ENCODE measurements at places on chromosomes 7 and 10. TPM values are rescaled to one million over a fixed set of nuclear protein-coding genes. Genes with fewer than 3 reads are reported as not detected.
A peak's percentile ranks its signal among the peaks of the same experiment; 100 is the strongest.

- no peak for ATAC-seq
Observed at GRCh38 chr10:13794992-13795612, 208.3 kb downstream of the PRPF18 start.

DNA sequence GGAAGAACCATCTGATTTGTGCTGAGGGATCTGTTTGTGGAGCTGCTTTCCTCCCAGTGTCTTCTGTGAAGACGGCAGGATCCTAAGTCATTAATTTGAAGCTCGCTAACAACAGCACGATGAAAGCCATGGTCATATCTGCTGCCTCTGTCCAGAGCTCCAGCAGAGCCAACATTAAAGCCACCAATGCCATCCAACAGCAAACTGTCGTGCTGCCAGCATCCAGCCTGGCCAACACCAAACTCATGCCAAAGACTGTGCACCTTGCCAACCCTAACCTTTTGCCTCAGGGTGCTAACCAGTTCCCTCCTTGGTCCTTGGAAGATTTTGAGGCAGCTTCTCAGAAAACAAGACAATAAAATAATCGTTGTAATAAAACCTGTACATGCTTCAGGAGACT, 36.2 kb downstream of the HTR5A start:
- ATAC-seq, result no peak

- no peak for ATAC-seq
Observed at GRCh38 chr10:79490400-79491142, 21.8 kb upstream of the EIF5AL1 start.

DNA sequence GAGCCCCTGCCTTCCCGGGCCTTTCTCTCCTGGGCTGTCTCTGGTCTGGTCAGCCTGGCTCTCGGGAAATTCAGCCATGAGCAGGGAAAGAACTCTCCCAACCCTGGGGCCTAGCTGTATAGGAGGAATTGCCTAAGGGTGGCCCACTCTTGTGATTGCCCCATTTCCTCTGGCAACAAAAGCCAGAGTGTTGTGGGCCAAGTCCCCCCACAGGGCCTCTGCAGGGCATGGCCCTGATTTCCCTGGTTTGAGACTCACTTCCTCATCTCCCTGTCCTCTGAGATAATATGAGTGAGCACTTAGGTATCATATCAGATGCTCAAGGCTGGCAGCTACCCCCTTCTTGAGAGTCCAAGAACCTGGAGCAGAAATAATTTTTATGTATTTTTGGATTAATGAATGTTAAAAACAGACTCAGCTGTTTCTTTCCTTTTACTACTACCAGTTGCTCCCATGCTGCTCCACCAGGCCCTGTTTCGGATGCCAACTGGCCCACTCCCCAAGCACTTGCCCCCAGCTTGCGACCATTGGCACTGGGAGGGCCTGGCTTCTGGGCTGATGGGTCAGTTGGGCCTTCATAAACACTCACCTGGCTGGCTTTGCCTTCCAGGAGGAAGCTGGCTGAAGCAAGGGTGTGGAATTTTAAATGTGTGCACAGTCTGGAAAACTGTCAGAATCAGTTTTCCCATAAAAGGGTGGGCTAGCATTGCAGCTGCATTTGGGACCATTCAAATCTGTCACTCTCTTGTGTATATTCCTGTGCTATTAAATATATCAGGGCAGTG, 11.4 kb downstream of the IRF5 start:
- ATAC-seq, result no peak

- no peak for ATAC-seq
Observed at GRCh38 chr10:93584445-93584844, 16.6 kb downstream of the RBP4 start.

- no peak for ATAC-seq
Observed at GRCh38 chr10:86992929-86993328, 24.6 kb downstream of the ADIRF start.

GRCh38 chr7:37107047-37107750, 341.5 kb downstream of the ELMO1 start:
- ATAC-seq, result no peak

DNA sequence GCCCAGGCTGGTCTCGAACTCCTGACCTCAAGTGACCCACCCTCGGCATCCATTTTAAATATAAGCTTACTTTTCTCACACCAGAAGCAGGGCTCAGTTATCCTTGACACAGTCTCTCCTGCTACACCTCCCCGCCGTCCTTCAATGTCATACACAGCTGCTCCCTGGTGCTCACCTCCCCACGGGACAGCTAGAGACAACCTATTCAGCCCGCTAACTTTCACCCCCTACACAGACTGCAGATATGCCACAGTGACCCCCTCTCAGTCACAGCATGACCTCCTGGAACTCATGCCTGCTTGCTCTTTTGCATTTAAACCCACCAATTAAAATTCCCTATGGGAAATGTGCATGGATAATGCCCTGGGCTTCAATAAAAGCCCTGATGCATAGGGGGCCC, 44.2 kb upstream of the KCNMA1 start:
- ATAC-seq, result no peak

GRCh38 chr7:88041583-88041982, 107.5 kb downstream of the ADAM22 start:
- ATAC-seq, result no peak

GRCh38 chr10:101292194-101293006, 61.6 kb upstream of the BTRC start:
- ATAC-seq, result no peak

GRCh38 chr7:128137181-128137580, 103.9 kb upstream of the LEP start:
- ATAC-seq, result no peak

DNA sequence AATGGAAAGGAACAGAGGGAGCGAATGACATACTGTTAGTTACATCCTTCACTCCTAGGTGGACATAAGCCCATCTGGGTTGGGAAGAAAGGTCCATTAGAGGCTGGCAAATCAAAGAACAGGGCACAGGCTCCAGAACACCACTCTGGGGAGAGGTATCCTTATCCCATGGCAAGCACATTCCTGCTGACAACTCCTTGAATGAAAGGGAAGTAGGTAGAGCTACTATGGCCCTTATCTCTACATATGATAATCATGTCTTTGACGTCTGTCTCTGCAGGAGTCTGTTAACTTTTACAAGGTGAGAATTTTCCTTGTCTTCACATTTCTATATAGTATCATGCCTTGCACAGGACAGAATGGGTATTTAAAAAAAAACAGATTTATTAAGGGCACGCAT, 10.4 kb downstream of the DENND11 start:
- ATAC-seq, result no peak

DNA sequence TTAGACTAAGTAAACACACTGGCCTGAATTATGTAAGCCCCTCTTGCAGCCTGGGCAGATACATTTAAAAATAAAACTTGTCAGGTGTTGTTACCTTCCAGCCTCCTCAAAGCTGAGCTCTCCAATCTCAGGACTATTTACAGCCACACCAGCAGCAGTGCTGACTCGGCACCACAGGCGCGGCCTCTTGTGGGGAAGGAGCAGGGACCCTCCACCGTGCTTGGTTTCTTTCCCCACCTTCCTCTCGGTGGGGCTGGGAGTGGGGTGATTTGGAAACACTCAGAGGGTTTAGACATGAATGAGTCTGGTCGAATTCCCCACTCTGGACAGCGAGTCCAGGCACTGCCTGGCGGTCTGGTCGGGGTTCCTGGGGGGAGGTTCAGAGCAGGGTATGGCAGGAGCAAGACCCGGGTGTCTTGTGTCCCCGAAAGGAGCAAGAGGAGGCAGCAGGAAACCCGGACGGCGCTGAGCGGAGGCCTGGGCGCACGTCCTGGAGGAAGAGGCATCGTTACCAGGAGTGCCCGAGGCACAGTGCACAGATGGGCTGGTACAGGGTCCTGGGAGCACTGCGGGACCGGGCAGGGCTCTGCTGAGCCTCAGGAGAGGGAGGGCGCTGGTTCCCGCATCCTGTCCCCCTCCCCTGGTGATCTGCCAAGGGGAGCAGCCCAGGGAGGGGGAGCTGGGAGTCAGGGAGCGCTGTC, 29.2 kb upstream of the CFAP46 start:
- ATAC-seq, result no peak

GRCh38 chr10:6464862-6465430, 115.1 kb downstream of the PRKCQ start:
- ATAC-seq, result no peak

DNA sequence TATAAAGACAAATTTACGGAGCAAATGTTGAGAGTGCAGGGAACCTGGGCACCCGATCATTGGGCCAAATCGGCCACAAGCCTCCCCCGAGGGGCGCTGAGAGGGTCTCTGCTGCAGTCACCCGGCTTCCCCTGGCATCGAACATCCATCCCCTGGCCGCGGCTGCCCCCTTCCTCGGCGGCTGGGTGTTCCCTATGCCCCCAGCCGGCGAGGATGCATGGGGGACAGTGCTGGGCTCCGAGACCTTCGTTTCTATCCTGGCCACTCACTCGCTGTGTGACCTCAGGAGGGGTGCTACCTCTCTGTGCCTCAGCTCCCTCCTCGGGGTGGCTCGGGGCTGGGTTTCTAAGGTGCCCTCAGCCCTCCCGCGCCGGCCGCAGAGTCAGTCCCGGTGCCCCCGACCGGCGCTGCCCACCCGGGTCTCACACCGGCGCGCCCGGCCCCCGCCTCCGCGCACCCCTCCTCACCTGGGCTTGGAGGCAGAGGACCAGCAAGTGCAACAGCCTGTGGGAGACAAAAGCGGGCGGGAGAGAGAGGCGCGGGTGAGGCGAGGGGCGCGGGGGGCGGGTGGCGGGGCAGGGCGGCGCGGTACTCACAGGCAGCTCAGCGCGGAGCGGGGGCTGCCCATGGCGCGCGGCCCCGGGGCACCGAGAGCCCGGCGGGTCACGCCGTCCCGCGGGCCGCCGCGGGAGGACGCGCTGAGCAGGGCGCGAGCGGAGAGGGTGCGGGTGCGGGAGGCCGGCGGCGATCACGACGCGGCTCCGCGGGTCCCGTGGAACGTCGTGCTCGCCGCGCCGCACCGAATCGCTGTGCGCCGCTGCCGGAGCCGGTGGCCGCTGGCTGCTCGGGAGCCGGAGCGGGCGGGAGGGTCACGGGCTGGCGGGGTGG, at the start of gene FGF8:
FGF8 (minus strand) TSS at position 842 of the 888 bp plus-strand sequence; CDS start at position 628, 214 bp downstream.
- no peak for ATAC-seq

DNA sequence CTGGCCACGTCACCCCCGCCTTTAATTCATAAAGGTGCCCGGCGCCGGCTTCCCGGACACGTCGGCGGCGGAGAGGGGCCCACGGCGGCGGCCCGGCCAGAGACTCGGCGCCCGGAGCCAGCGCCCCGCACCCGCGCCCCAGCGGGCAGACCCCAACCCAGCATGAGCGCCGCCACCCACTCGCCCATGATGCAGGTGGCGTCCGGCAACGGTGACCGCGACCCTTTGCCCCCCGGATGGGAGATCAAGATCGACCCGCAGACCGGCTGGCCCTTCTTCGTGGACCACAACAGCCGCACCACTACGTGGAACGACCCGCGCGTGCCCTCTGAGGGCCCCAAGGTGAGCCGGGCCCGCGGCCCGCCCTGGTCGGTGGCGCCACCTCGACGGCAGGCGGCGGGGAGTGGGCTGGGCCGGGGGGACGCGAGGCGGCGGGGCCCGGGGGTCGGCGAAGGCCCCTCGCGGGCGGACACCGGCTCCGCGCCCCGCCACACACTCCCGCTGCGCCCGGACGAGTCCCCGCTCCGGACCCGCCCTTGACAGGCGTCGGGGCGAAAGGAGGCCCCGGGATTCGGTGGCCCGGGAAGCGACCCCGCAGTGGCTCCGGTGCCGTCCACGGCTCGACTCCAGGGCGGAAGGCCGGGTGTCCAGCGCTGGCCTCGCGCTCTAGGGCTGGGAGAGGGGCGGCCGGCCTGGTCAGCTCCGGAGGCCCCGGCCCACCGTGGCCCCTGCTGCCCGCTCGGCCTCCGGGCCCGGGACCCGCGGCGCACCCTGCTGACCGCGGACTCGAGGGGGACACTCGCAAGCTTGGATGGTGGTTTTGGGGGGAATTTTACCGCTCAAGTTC, 557 bp downstream of the BAG3 start:
- peak; percentile 3 for ATAC-seq

GRCh38 chr7:151046603-151047573, 1.4 kb upstream of the ASIC3 start:
- no peak for ATAC-seq

DNA sequence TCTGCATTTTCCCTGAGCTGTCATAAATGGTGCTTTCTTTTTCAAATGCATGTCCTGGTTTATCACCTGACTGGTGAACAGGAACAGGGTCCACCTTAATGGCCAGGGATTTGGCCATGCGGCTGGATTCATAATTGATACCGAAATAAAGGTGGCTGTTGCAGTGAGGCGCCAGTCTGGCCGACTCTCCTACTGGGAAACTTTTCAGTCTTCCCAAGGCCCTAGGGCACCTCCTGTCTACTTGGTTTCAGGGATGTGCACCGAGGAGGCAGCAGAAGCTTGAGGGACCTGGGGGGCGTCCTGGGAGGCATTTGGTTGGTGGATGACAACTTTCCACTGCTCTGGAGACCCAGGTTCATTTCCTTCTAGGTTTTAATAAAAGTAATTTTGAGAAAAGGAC, 46.4 kb upstream of the FIGNL1 start:
- ATAC-seq, result no peak

DNA sequence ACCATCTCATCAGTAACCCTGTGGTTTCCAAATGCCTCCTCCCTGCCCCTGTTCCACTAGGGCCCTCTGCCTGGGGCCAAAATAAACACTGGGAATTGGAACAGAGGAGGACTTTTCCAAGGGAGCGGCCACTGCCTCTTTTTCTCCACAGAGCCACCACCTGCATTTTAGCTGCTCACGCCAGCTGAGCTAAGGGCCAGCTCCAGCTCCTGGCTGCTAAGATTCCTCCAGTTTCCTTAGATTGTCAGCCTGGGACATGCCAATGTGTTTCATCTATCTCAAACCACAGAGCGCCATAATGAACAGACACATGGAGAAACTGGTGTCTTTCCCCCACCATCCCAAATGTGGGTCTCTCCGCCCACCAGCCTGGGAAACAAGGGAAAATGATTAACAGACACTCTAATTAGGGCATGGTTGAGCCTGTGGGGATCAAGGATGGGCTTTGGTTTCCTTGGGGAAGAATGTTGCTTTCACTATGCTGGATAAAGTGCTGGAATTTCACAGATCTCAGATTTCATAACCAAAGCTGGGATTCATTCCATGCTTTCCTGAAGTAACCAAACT, 52.2 kb downstream of the ASB13 start:
- no peak for ATAC-seq

- no peak for ATAC-seq
Observed at GRCh38 chr10:97109547-97109946, 76.2 kb downstream of the SLIT1 start.

GRCh38 chr10:36494371-36494770, 631.0 kb upstream of the ANKRD30A start:
- ATAC-seq, result peak; percentile 56

GRCh38 chr10:4069491-4069890, 284.5 kb upstream of the KLF6 start:
- ATAC-seq, result peak; percentile 18

DNA sequence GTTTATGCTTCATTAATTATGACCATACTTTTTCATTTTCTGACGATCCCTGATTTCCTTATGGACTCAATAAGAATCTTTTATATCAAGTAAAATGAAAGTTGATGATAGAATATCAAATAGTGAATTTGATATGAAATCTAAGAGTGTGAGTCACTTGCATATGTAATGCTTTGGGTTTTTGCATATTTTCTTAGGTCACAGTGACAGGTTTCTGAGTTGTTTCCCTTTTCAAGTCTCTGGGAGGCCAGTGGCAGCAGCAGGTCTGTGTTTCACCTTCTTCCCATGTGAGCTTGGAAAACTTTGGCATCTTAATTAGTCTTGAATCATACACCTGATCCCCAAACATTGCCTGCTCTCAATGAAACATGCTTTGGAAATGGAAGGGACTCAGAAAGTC, 34.7 kb upstream of the GJD4 start:
- no peak for ATAC-seq

The CCDC146 gene
- 6.7 TPM for total RNA-seq

The IFIT2 gene
- total RNA-seq, result 1.5 TPM

The LANCL2 gene
- total RNA-seq, result 10.0 TPM

The GRID2IP gene
- total RNA-seq, result 0.12 TPM

The ADCY1 gene
- total RNA-seq, result 0.40 TPM

The STEAP2 gene
- total RNA-seq, result 2.4 TPM

The LIPF gene
- not detected for total RNA-seq

The MMP21 gene
- 0.08 TPM for total RNA-seq

The ZNF33A gene
- 13.0 TPM for total RNA-seq

Measured in esophagus mucosa (tissue), 1 donor.